Large intestine (tissue), 12 donors: ENCODE measurements at places on chromosomes 2 and 18. TPM values are rescaled to one million over a fixed set of nuclear protein-coding genes. Genes with fewer than 3 reads are reported as not detected.

GRCh38 chr2:367246-367645, 79.4 kb upstream of the ALKAL2 start:
- H3K36me3 ChIP-seq: no peaks in the 10 kb centered on the region
- H3K4me3 ChIP-seq: no peak overlapping the region
- H3K4me1 ChIP-seq: no peaks in the 10 kb centered on the region
- H3K27ac ChIP-seq: no peak overlapping the region

DNA sequence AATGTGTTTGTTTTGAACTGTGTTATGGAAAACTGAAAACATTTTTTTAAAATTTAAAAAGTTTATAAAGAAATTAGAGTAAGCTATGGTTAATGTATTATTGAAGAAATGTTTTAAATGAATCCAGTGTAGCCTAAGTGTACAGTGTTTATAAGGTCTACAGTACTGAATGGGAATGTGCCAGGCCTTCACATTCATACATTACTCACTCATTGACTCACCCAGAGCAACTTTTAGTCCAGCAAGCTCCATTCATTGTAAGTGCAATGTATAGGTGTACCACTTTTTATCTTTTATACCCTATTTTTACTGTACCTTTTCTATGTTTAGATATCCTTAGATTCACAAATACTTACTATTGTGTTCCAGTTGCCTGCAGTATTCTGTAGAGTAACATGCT, 215.1 kb upstream of the THUMPD2 start:
- no peak overlapping the region for H3K4me3 ChIP-seq
- H3K27me3 ChIP-seq: no peaks in the 10 kb centered on the region
- no peak for DNase-seq
- H3K36me3 ChIP-seq: no peaks in the 10 kb centered on the region

- no peaks in the 10 kb centered on the region for H3K27me3 ChIP-seq
- peak; percentile 9 for DNase-seq
- H3K36me3 ChIP-seq: no peaks in the 10 kb centered on the region
Observed at GRCh38 chr18:23779696-23780303, 90.5 kb downstream of the LAMA3 start.

GRCh38 chr2:105644174-105644980, 100.3 kb upstream of the NCK2 start:
- no peak for DNase-seq
- H3K27me3 ChIP-seq: no peaks in the 10 kb centered on the region
- H3K4me1 ChIP-seq: peaks cover 2% of the 10 kb centered on the region
- no peaks in the 10 kb centered on the region for H3K36me3 ChIP-seq
- no peak overlapping the region for H3K27ac ChIP-seq

GRCh38 chr2:7753777-7754176, 836.6 kb downstream of the RNF144A start:
- H3K36me3 ChIP-seq: no peaks in the 10 kb centered on the region
- no peak for DNase-seq
- no peaks in the 10 kb centered on the region for H3K27me3 ChIP-seq
- H3K4me3 ChIP-seq: no peak overlapping the region
- no peak overlapping the region for H3K27ac ChIP-seq

GRCh38 chr2:149650006-149650405, 62.4 kb upstream of the MMADHC start:
- no peak for DNase-seq
- H3K27me3 ChIP-seq: no peaks in the 10 kb centered on the region
- H3K4me1 ChIP-seq: no peaks in the 10 kb centered on the region

The RFTN2 gene
- 4.5 TPM for polyA plus RNA-seq

DNA sequence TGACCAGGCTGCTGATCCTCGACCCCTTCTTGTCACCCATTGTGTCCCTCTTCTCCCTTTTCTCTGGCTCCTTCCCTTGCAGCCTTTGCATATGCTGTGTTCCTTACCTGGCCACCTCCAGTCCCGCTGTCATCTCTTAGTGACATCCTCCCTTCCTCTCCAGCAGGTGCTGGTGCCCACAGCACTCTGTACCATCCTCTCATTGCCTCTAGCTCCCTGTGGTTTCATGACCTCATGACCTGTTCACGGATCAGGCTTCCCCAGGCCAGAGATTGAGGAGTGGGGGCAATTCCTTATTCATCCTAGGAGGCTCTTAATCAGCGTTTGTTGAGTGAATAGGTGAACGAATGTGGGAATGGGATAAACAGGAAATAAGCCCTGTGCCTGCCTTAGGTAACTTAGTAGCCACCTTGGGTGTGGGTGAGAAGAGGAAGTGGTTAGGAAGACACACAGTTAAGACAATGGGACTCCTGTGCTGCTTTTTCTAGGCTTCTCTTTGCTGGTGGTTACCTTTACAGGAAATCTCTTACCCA, 35.5 kb downstream of the ITGA6 start:
- peak overlapping the region; percentile 18 for H3K27ac ChIP-seq
- H3K4me3 ChIP-seq: no peak overlapping the region
- H3K27me3 ChIP-seq: no peaks in the 10 kb centered on the region
- peaks cover 45% of the 10 kb centered on the region for H3K4me1 ChIP-seq
- peaks cover 4% of the 10 kb centered on the region for H3K36me3 ChIP-seq

DNA sequence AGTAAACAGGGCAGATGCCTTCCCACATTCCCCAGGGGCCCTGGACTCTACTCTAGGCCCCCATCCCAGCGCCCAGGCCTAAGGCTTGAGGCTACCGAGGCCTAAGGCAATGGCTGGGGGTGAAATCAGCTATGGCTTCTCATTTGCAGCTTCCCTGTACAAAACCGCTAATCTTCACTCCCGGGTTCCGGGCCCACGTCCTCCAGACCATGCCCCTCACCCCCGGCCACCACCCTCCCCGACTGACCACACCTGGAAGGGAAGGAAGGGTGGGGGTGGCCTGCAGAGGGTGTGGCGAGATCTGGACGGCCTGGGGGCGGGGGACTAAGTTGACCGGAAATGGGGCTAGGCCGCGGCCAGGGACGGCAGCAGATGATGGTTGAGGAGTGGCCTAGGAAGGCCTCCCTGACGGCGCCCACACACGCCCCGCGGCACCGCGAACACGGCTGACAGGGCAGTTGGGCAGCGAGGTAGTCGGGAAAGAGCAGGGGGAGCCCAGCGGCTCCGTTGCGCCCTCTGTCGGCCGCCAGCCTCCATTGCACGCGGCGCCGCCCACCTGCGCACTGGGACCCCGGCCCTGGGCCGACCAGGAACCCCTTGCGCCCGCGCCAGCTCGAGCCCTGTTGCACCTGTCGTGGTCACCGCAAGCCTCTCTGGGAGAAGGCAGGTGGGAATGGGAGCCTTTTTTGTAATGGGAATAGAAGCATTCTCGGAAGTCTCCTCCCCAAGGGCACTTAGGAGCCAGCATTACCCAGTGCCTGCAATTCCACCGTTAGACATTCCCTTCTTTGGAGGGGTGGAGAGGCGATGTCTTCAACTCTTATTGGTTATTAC, 117.1 kb upstream of the STPG4 start:
- peaks cover 50% of the 10 kb centered on the region for H3K4me1 ChIP-seq
- peak overlapping the region; percentile 40 for H3K4me3 ChIP-seq
- no peaks in the 10 kb centered on the region for H3K36me3 ChIP-seq
- peak overlapping the region; percentile 83 for H3K27ac ChIP-seq
- DNase-seq: peak; percentile 80

- H3K4me1 ChIP-seq: no peaks in the 10 kb centered on the region
- H3K27me3 ChIP-seq: no peaks in the 10 kb centered on the region
- no peak for DNase-seq
- H3K27ac ChIP-seq: no peak overlapping the region
- no peak overlapping the region for H3K4me3 ChIP-seq
Observed at GRCh38 chr18:79603321-79604204, 76.0 kb upstream of the CTDP1 start.

The MCEE gene
- polyA plus RNA-seq: 26.0 TPM

GRCh38 chr2:2146969-2147900, 183.8 kb downstream of the MYT1L start:
- no peak overlapping the region for H3K4me3 ChIP-seq
- no peak for DNase-seq
- no peaks in the 10 kb centered on the region for H3K36me3 ChIP-seq
- H3K27me3 ChIP-seq: no peaks in the 10 kb centered on the region

DNA sequence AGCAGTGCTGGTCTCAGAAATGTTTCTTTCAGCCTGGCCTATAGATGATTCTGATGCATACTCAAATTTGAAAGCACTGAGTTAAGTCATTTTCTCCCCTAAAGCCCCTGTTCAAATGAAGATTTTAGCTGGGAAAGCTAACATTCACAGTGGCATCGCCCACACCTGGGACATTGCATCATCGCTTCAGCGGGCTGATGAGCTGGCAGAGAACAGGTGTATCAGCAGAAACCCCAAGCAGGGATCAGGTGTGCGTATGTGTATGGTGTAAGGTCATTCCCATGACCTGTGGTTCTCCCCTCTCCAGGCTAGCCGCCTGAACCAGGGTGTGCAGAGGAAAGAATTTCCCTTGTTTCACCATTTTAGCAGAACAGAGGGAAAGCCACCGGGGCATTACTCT, 56.3 kb downstream of the EPAS1 start:
- H3K36me3 ChIP-seq: peaks cover 17% of the 10 kb centered on the region
- no peak overlapping the region for H3K27ac ChIP-seq
- DNase-seq: no peak
- H3K27me3 ChIP-seq: no peaks in the 10 kb centered on the region

The RAD51AP2 gene
- 0.06 TPM for polyA plus RNA-seq

- DNase-seq: no peak
- H3K36me3 ChIP-seq: peaks cover 38% of the 10 kb centered on the region
- H3K4me3 ChIP-seq: peak overlapping the region; percentile 41
- no peaks in the 10 kb centered on the region for H3K27me3 ChIP-seq
- H3K4me1 ChIP-seq: peaks cover 20% of the 10 kb centered on the region
Observed at GRCh38 chr2:190929919-190930318, 49.3 kb downstream of the GLS start.

DNA sequence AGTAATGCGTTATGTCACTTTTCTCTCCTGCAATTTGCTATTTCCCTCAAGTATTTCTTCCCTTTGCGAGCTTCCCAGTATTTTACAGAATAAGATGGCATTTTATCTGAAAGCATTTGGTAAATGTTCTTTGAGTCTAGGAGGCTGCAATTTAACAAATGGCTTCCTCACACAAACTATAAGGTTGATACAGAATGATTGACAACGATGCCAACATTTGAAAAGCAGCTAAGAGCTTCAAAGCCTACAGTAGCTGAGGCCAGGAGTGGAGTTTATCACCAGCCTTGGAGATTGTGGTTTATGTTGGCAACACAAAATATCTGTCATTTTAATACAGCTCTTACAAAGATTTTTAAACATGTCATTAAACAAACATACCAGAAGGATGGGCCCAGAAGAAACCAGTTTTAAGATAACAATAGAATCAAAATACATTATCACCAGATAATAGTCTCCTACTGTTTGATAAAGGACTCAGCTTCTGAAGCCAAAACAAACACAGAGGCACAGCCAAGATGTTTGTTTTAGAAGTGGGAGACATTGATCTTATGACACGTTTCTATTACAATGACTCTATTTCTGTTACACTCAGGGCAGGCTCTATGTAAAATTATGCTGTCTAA, 711.4 kb upstream of the ACVR2A start:
- no peak overlapping the region for H3K27ac ChIP-seq
- H3K36me3 ChIP-seq: no peaks in the 10 kb centered on the region
- no peak overlapping the region for H3K4me3 ChIP-seq
